ENCODE measurements at places on chromosomes 5 and 9. TPM values are rescaled to one million over a fixed set of nuclear protein-coding genes. Genes with fewer than 3 reads are reported as not detected.

SLC23A1 gene
- not detected for polyA plus RNA-seq

DNA sequence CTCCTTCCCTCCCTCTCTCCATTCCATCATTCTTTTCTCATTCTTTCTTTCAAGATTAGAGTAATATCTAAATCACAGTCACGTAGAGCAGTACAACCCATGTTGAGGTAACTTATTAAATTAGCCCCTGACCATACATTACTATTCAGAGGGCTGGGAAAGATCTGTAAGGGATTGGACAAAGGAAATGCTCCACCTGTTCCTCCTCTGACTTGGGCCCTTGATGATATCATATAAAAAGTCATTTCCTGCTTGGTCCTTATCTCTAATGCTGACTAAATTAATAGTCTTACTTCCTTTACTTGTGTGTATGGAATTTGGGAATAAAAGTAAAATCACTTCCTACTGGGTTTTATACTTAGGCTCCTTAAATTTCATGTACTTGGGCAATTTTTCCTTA, 40.8 kb downstream of the SNX18 start:
- DNase-seq = no peak
- H3K27me3 ChIP-seq = no peaks in the 10 kb centered on the region
- no peak overlapping the region for H3K4me3 ChIP-seq
- H3K27ac ChIP-seq = no peak overlapping the region

- peaks cover 29% of the 10 kb centered on the region for H3K27me3 ChIP-seq
- no peaks in the 10 kb centered on the region for H3K36me3 ChIP-seq
- no peak overlapping the region for H3K27ac ChIP-seq
Observed at GRCh38 chr9:72037571-72037970, 22.8 kb downstream of the C9orf57 start.

GRCh38 chr5:2374703-2375102, 376.8 kb downstream of the IRX2 start:
- DNase-seq = no peak
- H3K36me3 ChIP-seq = no peaks in the 10 kb centered on the region
- H3K4me3 ChIP-seq = no peak overlapping the region
- H3K27ac ChIP-seq = no peak overlapping the region
- H3K27me3 ChIP-seq = no peaks in the 10 kb centered on the region

DNA sequence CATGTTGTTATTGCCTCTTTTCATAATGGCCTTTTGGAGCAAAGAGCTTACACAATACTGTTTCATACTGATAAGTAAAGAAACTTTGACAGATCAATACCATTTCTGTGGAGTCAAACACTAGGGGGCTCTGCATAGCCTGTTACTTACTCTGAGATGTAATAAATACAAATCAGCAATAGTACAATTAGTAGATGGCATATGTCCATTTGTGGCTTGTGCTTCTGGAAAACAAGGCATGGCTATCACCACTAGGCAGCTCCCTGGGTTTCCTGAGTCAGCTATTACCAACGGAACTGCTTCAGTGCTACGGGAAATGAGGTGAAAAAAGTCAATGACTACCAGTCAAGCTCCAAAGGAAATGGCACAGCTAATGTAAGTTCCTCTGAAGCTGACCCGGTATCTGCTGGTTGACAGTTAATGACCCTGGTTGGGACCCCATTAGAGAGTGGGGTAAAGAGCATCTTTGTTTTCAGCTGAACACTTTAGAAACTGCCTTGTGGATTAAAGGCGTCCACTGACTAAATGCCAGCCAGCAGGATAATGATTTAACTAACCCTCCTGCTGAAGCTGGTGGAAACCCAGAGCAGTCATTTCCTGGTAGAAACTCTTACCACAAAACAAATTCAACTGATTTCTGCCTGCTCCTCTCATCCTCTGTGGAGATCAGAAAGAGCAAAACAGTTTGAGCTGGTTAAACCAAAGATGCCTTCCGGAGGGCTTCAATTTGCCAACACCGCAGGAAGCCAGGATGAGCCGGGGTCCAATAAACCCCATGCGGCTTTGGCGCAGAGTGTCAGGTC, 69.0 kb upstream of the FAM169A start:
- DNase-seq = no peak
- H3K27ac ChIP-seq = no peak overlapping the region
- H3K36me3 ChIP-seq = no peaks in the 10 kb centered on the region
- no peak overlapping the region for H3K4me3 ChIP-seq
- peaks cover 57% of the 10 kb centered on the region for H3K27me3 ChIP-seq
- no peaks in the 10 kb centered on the region for H3K4me1 ChIP-seq

DNA sequence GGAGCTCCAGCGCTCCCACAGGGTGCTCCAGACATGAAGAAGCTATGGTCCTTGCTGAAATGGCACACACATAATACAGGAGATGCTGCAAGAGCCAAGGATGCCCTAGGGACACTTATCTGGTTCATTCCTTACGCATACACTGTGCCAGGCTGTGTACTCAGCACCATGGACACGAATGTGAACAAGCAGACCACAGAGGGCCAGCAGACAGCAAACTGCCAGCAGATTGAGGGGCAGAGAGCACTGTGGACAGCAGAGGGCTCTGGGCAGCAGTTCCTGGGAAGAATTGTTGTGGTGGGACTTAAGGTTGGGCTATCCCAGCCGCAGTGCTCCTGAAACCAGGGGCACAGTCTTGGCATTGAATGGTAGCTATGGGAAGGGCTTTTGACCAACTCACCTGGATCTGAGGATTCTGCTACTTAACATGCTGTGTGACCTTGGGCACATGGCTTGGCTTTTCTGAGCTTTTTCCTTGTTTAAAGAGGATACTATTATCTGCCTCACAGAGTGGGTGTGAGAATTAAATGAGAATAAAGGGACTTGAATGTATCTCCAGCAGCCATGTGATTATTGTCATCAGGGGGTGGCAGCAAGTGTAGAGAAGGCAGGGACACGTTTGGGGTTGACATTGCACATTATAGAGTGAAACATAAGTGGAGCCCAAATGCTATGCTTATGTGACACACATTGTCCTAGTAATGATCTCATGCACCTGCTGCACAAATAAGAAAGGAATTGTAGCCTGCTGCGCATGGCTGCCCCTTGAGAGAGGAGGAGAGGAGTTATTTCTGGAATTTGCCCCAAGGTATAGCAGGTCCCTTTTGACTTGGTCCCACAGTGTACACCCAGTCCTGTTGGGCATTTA, 30.1 kb downstream of the PPARGC1B start:
- H3K27ac ChIP-seq = no peak overlapping the region
- H3K27me3 ChIP-seq = no peaks in the 10 kb centered on the region
- H3K4me1 ChIP-seq = no peaks in the 10 kb centered on the region
- no peak overlapping the region for H3K4me3 ChIP-seq

- no peaks in the 10 kb centered on the region for H3K4me1 ChIP-seq
- H3K27me3 ChIP-seq = no peaks in the 10 kb centered on the region
- no peak for DNase-seq
- H3K27ac ChIP-seq = no peak overlapping the region
Observed at GRCh38 chr5:81896764-81897163, 75.1 kb upstream of the ATG10 start.

GRCh38 chr9:111158363-111158762, 120.1 kb upstream of the LPAR1 start:
- H3K36me3 ChIP-seq = no peaks in the 10 kb centered on the region
- H3K4me3 ChIP-seq = no peak overlapping the region
- H3K27me3 ChIP-seq = no peaks in the 10 kb centered on the region
- no peak for DNase-seq

DNA sequence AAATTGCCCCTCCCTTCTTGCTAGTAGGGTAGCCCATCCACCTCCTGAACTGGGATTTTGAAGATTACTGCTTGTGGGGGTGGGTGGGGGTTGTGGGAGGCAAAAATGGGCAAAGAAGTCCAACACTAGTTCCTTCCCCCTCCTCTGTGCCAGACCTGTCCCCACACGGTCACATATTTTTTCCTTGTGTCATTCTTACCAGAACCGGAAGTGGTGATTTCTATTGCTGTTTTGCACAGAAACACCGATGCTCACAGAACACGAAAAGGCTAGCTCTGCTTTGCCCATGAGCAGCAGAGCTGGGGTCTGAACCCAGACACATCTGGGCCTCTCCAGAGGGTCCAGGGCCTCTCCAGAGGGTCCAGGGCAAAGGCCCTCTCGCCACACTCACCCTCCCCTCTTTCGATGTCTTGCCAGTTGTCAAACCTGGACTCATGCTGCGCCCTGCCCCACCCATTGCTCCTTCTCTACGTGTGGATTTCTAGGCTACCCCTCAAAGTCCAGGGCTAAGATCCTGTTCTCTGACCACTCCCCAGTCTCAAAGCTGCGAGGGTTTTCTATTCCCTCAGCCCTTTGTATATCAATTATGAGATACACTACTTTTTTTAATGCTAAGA, 264.4 kb upstream of the MSX2 start:
- no peak overlapping the region for H3K27ac ChIP-seq
- H3K4me1 ChIP-seq = no peaks in the 10 kb centered on the region
- DNase-seq = no peak
- H3K27me3 ChIP-seq = no peaks in the 10 kb centered on the region
- no peaks in the 10 kb centered on the region for H3K36me3 ChIP-seq
